Activated CD4-positive, alpha-beta T cell treated with anti-CD3 and anti-CD28 coated beads, Interleukin-2, Interleukin-6, amounts not matched to agents 100 ng/mL and 50 ng/mL, durations not matched to agents 16 hours and 8 hours (primary cell): ENCODE measurements at places on chromosomes 1 and 21.
A peak's percentile ranks its signal among the peaks of the same experiment; 100 is the strongest.

GRCh38 chr1:53328009-53328461, at the start of gene LRP8:
Gene LRP8 (minus strand): TSS chr1:53328070. CDS start chr1:53327912, 158 bp downstream.
- peak; percentile 87 for DNase-seq

GRCh38 chr1:213394837-213395236, 343.8 kb downstream of the RPS6KC1 start:
- no peak for DNase-seq

- DNase-seq, result peak; percentile 60
Measured at GRCh38 chr1:91884459-91885212, 1.3 kb downstream of the TGFBR3 start.

DNA sequence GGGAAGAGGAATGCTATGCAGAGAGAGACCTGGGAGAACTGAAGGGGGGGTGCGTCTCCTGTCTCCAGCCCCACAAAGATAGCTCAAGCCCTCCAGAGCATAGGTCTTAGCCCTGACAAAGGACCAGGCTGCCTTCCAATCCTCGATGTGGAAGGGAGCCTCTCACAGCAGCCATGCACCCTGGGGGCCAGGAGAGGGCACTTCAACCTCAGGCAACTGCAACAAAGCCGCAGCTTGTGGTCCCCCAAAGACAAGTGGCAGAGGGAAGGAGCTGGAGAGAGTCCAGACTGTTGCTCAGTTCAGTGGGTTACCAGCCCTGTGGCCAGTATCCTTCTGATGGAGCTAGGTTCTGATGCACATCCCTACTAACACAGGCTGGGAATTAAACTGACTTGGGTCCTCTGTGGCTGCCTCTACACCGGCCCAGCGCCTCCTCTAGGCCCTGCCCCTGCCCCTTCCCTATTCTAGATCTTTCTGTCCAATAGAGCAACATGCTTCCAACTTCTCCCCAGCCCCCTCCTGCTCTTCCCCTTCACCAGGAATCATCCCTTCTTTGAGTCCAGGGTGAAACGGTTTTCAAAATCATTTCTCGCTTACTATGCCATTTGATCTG, 100.7 kb upstream of the SPATA6 start:
- DNase-seq, result peak; percentile 33

DNA sequence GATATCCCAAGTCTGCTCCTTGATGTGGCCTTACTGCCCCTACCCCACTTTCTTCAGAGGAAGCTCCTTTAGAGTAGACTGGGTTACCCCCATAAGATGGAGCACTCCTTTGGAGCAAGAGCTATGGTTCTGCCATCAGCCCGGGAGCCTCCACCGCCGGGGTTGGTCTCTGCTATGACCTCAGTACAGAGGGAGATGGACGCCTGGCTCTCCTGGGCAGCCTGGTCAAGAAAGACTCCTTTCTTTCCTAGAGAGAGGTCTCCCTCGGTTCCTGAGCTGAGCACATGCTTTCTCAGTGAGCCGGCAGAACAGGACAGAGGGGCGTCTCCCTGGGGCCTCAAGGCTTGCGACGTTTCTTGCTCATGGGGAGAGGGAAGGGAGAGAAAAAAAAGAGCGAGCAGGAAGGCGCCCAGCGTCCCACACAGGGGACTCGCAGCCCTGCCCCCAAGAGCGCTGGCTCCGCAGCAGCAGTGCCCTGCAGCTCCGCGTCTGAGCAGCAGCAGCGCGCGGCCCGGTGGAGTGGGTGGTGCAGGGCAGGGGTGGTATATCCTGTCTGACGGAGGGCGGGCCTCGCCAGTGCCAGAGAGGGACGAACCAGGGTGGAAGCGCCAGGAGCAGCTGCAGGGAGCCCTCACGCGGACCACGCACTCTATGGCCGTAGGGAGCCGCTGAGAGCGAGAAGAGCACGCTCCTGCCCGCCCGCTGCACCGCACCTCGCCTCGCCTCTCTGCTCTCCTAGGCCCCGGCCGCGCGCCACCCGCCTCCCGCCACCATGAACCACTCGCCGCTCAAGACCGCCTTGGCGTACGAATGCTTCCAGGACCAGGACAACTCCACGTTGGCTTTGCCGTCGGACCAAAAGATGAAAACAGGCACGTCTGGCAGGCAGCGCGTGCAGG, at the start of gene PKP1:
Gene PKP1 (plus strand): TSS at position 576 of the 899 bp plus-strand sequence. CDS start 197 bp downstream, at position 773.
- peak; percentile 15 for DNase-seq

DNA sequence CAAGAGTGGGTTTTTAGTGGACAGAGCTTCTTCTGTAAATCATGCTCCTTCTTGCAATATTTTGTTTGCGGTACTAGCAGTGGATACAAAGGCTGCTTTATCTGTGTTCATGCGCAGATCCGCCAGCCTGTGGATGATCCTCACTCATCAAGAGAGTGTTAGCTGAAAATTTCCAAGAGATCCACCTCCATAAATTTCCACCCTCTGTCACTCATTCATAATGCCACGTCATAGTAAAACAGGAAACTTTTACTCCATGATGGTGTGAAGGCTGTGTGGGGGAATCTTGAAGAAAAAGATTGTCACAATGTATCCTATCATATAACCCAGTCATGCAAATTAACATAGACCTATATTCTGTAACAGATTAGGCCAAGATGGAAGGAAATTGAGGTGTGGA, 4.4 kb upstream of the MAPKAPK2 start:
- no peak for DNase-seq

- peak; percentile 57 for DNase-seq
Measured at GRCh38 chr1:226100436-226101391, 38.2 kb downstream of the H3-3A start.

- peak; percentile 86 for DNase-seq
Measured at GRCh38 chr1:2255420-2256369, 27.6 kb downstream of the SKI start.
